Umbilical cord (tissue), 2 donors: ENCODE measurements at places on chromosomes 5 and 9. TPM values are rescaled to one million over a fixed set of nuclear protein-coding genes. Genes with fewer than 3 reads are reported as not detected.

Gene PCDH1
- 9.9 TPM for total RNA-seq

GRCh38 chr9:79857188-79857587 lies 285.4 kb downstream of the TLE4 start:
- DNase-seq: no peak

GRCh38 chr5:143521846-143522400 lies 118.4 kb upstream of the NR3C1 start:
- DNase-seq: no peak

Gene C8G
- total RNA-seq: not detected

GRCh38 chr9:81563020-81563407 lies 126.3 kb downstream of the TLE1 start:
- no peak for DNase-seq

GRCh38 chr5:135631391-135631790 lies 52.6 kb upstream of the CXCL14 start:
- no peak for DNase-seq

- DNase-seq: no peak
These were observed 104.1 kb downstream of the MTREX start for GRCh38 chr5:55411876-55412275.

DNA sequence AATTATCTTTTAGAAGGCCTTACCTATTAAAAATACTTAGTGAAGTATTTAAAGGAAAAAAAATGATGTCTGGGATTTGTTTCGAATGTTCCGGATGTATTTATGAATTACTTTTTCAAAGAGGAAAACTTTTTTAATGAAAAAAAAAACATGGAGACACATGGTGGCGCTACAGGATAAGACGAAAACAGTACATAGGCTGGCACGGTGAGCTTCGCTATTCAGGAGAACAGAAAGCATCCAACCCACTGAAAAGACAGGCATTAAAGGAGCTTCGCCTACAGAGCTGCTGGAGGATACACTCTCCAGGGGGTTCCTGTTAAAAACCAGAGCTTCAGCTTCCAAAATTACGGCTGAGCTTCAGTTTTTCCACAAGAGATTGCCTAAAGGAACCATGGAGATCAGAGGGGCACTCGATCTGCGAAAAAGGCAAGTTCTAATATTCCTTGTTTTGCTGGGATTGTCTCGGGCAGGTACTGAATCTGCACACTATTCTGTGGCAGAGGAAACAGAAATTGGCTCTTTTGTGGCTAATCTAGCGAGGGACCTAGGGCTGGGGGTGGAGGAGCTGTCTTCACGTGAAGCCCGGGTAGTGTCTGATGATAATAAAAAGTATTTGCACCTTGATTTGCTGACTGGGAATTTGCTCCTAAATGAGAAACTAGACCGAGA lies at the start of gene PCDHB14:
TSS of gene PCDHB14 (plus strand) at position 232 of the 672 bp plus-strand sequence. CDS start at position 395, 163 bp downstream.
- DNase-seq: peak; percentile 10

GRCh38 chr9:76608575-76609273 lies 149.7 kb downstream of the GCNT1 start:
- no peak for DNase-seq

DNA sequence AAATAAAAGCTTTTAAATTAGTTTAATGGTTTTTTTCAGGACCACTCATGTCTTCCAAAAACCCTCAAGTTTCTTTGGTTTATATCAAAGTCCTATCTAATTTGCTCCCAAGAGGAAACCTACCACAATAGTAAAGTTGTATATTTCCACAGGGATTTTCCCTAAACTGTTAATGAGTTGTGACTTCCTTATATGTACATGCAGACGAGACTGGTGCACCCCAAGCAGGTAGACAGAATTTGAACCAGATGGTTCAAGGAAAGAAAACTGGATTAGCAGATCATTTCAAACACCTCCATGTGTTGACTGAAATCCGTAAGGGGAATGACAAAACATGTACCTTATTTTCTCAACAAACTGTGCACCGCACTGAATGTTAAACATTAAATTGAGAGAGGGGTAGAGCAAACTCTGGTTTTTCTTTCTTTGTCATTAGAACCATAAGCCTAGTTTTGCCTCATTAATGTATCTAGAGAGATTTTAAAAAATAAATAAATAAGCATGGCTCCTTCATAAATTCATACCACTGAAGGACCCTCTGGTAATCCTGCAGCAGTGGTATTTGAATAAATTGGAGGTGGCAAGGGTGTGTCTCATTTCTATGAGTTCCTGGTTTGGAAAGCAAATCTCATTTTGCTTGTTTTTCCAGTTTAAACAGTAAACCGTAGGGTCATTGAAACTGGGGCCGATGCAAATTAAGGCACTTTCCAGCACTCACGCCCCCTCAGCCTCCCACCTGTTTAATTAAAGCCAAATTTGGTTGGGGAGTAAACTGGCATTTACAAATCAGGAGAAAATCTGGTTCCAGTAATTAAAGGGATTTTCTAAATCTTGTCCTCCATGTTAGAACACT lies 51.1 kb downstream of the ENC1 start:
- DNase-seq: no peak

DNA sequence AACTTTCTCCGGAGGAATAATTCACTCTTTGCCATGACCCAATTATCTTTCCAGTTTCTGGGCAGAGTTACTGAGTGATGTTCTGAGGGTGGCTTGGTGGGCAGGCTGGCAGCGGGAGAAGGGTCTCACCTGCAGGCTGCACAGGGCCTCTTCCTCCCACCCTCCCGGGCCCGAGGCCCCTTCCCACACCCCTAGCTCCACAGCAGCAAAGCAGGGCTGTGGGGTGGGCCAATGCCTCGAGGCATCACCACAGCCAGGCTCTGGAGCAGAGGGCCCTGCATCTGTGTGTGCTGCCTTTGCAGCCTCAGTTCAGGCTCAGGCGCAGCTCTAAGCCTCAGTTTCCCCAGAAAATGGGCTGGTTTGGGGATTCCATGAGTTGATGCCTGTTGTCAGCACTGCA lies 120.2 kb upstream of the FOXD4L5 start:
- no peak for DNase-seq

- peak; percentile 40 for DNase-seq
These were observed 71.3 kb downstream of the FRMD3 start for GRCh38 chr9:83466877-83467276.

Gene PDE6A
- total RNA-seq: 5.3 TPM

GRCh38 chr5:154755361-154756008 lies at the start of gene LARP1:
LARP1 (plus strand) TSS chr5:154755377; CDS start chr5:154755758, 381 bp downstream.
- peak; percentile 57 for DNase-seq

Gene FOXD4
- total RNA-seq: 3.4 TPM

- DNase-seq: no peak
These were observed 641.3 kb upstream of the KLF4 start for GRCh38 chr9:108130905-108131304.

DNA sequence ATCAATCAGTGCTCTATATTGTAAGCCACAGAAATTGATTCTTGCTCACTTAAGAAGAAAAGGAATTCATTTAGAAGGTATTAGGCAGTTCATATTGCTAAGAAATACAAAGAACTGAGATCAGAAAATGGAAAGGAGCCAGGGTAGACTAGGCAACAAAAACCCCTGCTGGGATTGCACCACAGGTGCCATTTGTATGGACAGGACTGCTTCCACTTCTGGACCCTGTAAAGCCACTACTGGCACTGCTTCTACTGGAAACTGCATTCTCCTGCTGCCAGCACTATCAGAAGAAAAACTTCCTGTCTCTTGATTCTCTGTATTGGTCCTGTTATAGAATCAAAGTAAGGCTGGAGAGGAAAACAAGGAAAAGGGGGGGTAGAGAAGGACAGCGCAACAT lies 45.9 kb downstream of the CERT1 start:
- DNase-seq: no peak

- no peak for DNase-seq
These were observed 722.2 kb upstream of the SEMA6A start for GRCh38 chr5:117296872-117297271.

Gene ZCCHC10
- total RNA-seq: 21.9 TPM

GRCh38 chr9:127905004-127905728 lies 5.8 kb upstream of the ST6GALNAC6 start:
- DNase-seq: no peak

GRCh38 chr9:104854613-104855012 lies 73.3 kb downstream of the ABCA1 start:
- DNase-seq: no peak

- DNase-seq: no peak
These were observed 120.9 kb upstream of the TARS1 start for GRCh38 chr5:33319841-33320240.

Gene PHF24
- total RNA-seq: 1.9 TPM

DNA sequence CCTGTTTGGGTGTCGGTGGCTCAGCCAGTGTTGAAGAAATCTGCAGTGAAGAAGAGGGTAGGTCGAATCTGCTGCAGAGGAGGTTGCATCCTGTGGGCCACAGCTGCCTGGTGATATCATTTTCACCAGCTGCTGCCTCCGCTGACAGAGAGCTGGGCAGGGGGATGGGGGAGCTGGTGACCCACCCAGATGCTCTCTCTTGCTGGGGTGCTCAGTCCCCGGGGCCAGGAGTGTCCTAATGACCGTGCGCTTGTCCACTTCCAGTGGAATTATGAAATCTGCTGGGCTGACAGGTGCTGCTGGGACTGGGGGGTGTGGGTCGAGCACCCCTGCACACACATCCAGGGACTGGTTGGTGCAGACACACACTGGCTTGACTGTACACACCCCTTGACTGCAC lies 83.2 kb upstream of the IRX4 start:
- no peak for DNase-seq

DNA sequence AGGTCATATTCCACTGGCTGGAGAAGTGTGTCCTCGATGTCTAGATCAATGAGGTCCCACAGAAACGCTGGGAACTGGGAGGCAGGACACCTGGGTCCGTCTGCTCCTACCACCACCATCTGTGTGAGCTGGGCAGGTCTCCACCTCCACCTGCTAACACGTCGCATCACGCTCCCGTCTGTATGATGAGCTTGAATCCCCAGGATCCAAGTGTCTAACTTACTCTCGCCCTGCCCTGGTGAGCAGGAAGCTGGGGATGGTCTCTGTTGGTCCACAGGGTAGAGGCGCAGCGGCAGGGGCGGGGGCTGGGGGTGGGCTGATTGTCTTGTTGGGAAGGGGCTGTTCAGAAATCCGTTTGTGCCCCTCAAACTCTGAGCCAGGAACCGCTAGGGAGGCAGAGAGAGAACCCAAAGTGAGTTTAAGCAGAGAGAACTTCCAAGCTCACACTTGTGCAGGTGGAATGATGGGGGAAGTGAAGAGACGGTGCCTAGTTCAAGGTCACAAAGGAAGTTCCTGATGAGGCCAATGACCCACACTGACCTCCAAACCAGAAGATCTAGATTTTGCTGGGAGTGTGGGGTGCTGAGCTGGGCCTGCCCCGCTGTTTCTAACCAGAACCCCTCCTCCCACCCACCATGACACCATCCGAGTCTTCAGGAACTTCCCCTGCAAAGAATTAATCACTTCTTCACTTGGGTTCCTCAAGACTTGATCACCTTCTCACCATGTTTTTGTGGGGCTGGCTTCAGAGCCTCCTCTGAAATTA lies 21.1 kb downstream of the ORM2 start:
- no peak for DNase-seq

DNA sequence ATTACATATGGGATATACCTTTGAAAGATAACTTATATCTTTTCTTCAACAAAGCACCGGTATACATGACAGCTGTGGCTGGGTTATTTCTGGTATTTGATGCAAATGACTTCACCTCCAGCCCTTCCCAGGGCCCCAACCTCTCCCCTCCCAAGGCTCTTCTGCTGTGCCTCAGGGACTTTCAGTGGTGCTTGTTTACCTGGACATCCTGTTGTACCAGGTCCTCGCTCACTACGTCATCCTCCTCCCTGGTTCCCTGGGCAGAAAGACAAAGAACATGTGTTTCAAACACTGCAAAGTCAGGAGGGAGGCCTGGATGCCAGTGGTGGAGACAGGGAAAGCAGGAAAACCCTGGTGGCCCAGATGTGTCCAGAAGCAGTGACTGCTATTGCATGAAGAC lies 23.4 kb downstream of the ANXA6 start:
- peak; percentile 61 for DNase-seq

DNA sequence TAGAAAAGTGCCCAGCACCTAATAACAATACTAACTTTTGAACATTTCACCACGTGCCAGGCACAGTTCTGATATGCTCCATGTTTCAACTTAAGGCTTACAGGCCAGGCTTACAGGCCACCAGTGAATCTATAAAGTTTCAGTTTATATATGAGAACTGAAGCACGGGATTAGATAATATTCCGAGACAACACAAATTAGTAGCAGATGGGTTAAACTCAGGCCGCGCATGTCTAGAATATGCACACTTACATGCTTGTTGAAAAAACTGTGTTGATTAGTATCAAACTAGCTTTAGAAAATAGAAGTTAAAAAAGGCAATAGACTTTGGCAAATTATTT lies 587.9 kb downstream of the MTRR start:
- DNase-seq: no peak

Gene MEIKIN
- total RNA-seq: not detected

DNA sequence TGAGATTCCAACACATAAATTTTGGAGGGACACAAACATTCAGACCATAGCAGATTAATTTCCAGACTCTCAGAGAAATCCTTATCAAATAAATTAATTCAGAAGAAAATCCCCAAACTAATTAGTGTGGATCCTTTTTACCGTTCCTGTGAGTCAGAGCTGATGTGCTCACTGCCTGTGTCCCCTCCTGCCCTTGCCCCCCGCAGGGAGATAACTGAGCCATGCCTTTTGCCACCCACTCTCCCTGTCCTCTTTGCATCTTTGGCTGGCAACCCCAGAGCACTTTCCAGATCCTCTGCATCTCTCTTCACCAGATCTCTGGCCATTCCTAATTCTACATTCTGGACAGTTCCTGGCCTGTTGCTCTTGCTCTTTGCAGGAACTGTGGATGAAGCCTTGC lies 135.4 kb upstream of the MAP1B start:
- no peak for DNase-seq

DNA sequence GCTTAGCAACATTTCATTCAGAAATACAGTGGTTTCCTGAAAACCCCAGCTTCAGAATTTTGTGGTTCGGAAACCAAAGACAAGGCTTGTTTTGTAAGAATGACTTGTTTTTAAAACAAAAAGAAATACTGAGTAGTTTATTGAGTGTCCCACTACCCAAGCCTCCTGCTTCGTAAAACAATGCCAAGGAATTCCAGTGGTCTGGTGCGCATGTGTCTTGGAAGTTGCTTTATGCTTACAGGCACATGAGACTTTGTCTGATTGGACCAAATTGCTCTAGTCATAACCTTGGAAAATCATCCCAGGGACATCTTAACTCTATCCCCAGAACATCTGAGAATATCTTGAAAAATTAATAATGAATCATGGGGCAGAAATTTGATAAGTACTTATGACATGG lies 77.1 kb upstream of the FST start:
- DNase-seq: no peak

- DNase-seq: peak; percentile 16
These were observed 910 bp downstream of the TDRD7 start for GRCh38 chr9:97412626-97413385.
